ENCODE measurements at places on chromosomes 12 and 14.

GRCh38 chr12:97556302-97556779, 93.7 kb downstream of the RMST start:
- DNase-seq, result no peak

GRCh38 chr12:119700078-119700477, 32.1 kb downstream of the PRKAB1 start:
- no peak for DNase-seq

DNA sequence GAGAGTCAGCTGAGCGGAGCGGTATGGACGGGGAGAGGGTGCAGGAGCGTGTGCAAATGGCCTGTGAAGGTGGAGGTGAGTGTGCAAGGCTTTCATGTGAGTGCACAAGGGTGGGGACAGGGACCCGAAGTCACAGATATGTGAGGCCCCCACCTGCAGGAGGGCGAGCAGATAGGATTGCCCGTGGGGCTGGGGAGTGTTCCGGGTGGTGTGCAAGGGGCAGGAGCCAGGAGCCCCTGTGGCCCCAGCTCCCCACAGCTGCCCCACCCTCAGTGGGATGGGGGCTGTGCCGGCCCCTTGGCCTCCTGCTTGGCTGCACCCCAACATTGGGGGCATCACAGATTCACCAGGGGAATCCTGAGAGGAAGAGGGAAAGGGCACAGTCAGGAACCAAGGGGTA, 5.5 kb upstream of the ZNF384 start:
- DNase-seq, result no peak

DNA sequence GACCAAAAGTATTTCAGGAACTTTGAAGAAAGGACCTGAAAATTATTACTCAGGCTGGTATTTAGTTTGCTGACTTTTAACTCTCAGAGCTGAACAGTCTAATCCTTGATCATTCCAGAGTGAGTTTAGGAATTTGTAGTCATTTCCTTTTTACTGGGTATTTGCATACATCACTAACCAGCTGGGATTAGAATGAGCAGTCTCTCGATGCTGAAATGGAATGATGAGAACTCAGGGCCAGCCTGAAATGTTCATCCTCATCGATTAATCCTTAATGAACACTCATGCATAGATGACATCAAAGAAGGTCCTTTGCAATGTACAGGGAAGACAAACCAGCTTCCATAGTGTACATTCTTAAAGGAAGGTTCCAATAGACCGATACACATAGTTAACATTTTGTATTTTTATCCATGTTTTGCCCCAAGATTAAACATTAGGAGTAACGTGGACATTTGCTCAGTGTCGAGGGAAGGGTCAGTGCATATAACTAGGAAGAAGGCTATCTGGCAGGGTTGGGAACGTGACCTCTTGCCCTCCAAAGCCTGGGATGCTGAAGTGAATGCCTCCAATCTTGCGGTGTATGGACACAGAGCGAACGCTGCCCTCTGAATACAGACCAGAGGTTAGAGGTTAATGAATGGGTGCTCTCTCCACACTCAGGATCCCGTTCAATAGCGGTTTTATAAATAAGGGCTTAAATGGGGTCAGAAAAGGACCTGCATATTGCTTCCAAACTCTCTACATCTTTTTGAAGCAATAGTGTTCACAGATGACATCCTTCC, 14.5 kb downstream of the FBXL14 start:
- DNase-seq, result no peak

GRCh38 chr12:42568952-42569915, 20.3 kb downstream of the PRICKLE1 start:
- DNase-seq, result peak; percentile 20

DNA sequence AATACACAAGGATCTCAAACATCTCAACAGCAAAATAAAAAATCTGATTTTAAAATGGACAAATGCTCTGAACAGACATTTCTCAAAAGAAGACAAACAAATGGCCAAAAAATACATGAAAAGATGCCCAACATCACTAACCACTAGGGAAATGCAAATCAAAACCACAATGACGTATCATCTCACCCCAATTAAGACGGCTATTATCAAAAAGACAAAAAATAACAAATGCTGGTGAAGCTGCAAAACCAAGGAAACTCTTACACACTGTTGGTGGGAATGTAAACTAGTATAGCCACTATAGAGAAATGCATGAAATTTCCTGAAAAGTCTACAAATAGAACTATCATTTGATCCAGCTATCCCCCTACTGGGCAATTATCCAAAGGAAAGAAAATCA, 145.0 kb downstream of the BTG1 start:
- no peak for DNase-seq

- no peak for DNase-seq
Measured at GRCh38 chr12:106343214-106343528, 14.4 kb upstream of the POLR3B start.

DNA sequence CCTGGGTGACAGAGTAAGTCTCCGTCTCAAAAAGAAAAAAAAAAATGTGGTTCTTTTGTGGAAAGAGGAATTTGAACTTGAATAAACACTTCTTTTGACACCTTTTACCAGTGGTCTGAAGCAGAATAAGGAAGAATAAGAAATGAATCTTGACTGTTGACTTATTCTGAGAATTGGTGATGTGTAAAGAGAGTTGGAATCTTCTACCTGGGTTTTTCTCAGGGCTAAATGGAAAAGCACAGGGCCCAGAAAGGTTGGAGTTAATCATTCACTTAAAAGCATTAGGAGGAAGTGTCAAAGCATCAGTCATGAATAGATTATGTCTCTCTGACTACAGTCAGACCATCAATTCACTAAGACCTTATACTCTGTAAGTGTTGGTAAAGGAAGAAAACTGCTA, 13.9 kb downstream of the PNMA1 start:
- DNase-seq, result no peak

DNA sequence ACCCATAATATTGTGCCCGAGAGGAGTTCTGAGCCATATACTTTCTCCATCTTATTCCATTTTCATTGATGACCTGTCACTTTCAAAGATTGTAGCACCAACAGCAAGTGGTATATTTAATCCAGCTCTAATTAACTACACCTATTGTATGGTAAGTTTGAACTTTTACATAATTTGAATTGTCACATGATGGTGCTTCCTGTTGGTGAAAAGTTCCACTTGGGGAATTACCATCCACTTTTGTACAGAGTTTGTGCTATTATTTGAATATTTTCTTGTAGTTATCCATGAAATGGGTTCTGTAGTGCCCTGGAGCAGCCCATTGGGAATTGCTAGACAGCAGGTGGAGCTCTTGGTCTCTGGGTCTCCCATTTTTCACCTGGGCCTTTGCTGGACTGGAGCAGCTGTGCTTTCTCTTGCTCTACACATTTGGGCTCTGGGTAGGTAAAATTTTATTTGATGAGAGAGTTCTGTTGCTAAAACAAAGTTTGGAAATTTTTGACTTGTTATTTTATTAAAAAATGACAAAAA, 3.0 kb downstream of the SMCO3 start:
- peak; percentile 11 for DNase-seq

DNA sequence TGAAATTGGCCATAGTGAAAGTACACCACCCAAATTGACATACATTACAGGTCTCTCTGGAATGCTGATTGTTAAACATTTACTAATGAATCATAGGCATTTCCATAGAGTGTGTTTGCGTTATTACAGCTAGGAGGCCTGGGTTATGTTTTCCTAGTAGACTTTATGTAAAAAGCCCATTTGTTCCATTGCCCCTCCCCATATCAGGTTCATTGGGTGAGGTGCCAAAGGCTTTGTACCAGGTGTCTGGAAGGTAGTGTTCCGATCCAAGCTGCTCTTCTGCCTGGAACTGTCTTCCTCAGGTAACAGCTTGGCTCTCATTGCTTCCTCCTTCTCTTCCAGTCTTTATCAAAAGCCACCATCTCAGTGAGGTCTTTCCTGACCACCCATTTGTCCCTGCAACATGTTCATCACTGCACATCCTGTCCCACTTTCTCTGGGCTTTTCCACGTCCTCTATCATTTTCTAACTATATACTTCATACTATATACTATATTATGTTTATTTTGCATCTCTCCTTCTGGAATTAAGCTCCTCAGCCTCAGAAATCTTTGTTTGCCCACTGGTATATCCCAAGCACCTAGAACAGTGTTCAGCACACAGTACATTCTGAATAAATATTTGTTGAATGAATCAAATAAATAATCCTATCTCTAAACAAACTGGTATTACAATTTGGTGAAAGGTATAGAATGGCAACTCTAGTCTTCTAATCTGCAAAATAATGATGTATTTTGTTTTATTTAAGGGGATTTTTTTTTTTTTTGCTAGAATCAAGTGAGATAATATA, 252.3 kb downstream of the KTN1 start:
- DNase-seq, result peak; percentile 58

DNA sequence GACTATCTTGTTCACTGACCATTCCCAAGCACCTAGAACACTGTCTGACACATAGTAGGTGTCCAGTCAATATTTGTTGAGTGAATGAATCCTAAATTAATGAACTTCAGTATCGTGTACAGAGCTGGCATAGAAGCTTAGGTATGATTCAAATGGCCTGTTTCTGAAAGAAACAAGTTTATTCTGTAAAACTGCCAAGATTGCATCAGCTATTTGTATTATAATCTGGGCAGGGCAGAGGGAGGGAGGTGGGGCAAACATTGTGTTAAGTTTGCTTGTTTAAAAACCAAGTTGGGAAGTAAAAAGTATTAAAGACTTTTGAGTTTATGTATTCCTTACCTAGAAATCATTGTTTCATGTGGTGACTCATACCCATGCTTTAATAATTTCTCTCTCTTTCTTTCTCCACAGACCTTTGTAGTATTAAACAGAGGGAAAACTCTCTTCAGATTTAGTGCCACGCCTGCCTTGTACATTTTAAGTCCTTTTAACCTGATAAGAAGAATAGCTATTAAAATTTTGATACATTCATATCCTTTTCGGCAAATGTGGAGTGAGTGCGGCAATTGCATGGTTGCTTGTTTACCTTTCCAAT, 92.8 kb downstream of the SCN8A start:
- peak; percentile 34 for DNase-seq

GRCh38 chr12:120061575-120062214, 54.9 kb downstream of the RAB35 start:
- DNase-seq, result no peak

DNA sequence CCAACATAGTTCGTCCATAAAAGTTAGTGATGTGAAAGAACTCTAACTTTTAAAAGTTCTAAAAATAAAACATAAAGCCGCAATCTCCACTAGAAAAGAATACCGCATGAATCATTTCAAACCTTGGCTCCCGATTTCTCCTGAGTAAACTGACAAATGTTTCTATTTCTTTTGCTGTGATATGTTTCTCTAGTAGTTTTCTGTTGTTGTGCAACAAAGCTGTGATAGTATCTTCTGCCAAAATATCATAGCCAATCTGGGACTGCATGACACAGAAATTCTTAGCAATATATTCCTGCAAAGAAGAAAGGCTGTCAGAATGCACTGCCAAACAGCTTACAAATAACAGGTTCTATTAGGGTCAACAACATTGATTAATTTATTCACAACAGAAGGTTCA, 174.0 kb downstream of the ITPR2 start:
- DNase-seq, result no peak

DNA sequence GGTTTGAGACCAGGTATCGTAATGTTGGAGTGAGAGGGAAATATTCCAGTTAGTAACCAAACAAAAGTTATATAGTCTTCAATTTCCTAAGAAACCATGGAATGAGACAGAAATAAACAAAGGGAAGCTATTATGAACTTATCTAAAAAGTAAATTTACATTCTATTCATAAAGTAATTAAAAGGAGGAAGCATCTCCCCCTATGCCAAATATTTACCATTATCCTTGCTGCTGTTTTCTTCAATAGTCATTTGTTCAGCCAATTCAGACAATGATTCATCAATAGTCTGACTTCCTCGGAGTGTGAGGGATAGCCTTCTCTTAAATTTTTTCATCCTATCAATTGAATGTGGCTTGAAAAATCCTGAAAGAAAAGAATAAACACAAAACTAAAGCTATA, 65.7 kb downstream of the CDK17 start:
- no peak for DNase-seq

GRCh38 chr14:41950428-41951151, 343.9 kb downstream of the LRFN5 start:
- no peak for DNase-seq

DNA sequence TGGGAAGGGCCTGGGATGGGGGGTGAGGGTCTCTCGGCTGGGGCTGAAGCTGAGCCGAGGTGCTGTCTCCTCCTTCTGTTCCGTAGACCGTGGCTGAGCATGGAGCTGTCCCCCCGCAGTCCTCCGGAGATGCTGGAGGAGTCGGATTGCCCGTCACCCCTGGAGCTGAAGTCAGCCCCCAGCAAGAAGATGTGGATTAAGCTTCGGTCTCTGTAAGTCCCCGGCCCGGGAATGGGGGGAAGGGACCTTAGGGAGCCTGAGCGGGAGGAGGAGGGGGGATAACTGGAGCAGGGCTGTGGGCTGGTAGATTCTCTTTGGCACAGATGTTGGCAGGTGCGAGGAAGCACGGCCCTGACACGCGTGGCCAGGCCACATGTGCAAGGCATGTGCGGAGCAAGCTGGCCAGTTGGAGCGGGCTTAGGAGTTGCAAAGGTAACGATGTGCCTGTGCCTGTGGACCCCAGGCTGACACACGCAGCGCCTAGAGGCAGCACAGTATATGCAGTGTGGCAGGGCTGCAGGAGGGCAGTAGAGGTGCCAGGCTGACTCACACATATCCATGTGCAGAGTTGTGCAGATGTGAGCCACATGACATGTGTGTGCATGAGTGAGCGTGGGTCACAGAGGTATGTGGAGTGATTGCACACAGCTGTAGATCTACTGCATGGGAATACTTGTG, 512 bp downstream of the PDE1B start:
- DNase-seq, result peak; percentile 18

DNA sequence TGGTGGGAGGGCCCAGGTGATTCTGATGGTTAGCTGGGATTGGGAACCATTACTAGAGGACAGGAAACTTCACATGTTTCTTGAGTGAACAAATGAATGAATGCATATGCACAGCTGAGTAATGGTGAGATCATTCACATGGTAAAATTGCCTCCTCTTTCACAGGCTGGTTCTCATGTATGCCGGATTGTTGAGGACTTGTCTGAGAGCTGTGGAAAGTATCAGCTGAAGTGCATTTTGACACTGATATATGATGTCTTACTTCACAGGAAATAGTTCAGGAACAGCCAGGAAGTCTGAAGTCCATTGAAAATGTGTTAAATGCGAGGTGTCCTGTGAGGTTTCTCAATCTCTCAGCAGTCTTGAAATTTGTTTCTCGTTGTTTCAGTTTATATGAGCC, 77.6 kb upstream of the DACT1 start:
- no peak for DNase-seq

DNA sequence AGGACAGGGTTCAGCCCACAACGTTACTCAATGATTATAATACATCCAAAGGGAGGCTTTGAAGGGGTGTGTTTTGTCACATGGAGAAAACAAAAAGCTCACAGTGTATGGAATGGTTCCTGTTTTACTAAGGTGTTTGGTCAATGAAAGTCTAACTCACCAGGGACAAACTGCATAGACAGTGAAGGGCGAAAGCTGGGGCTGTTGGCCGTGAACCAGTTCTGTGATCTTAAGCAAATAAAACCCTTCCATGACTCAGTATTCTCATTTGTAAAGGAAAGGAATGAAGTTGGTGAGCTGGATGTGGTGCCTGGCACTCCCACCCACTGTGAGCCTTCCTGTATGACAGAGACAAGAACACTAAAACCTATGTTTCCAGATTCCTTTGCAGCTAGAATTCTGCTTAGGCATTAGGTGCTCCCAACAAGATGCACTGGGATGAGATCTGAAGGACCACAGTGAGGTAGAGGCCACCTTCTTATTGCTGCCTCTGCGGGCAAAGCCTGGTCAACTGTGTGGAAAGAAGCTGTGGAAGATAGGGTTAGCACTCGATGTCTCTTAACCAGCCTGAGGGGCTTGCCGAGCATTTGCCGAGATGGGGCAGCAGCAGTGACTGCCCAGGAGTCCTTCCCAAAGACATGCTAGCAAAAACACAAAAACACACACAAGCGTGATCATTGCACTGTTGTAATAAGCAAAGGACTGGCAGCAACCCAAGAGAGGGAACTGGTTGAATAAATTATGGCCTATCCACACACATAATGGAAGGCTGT, 48.5 kb downstream of the VCPKMT start:
- DNase-seq, result peak; percentile 53

Data from RWPE1 (cell line).